ENCODE measurements at places on chromosomes 11 and 22. TPM values are rescaled to one million over a fixed set of nuclear protein-coding genes. Genes with fewer than 3 reads are reported as not detected.

GRCh38 chr11:14969901-14970323, 2.2 kb downstream of the CALCA start:
- DNase-seq: no peak

DNA sequence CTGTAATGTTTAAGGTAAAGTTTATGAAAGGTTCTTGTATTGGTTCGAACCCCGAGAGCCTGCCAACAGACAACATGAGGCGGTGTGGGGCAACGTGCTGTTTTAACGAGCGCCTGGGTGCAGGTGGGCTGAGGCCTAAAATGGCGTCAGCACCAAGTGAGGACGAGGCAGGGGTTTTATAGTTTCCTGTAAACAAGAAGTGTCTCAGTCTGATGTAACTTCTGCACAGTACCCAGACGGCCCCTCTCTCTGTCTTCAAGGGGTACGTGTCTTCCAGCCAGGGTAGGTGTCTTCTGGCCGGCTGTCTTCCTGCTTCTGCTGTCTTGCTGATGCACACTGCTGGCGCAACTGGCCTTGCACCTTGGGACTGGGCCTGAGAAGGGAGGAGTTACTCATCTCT, 2.7 kb downstream of the PPFIBP2 start:
- DNase-seq: no peak

- DNase-seq: no peak
These were observed 13.2 kb downstream of the C11orf87 start for GRCh38 chr11:109435121-109435742.

DNA sequence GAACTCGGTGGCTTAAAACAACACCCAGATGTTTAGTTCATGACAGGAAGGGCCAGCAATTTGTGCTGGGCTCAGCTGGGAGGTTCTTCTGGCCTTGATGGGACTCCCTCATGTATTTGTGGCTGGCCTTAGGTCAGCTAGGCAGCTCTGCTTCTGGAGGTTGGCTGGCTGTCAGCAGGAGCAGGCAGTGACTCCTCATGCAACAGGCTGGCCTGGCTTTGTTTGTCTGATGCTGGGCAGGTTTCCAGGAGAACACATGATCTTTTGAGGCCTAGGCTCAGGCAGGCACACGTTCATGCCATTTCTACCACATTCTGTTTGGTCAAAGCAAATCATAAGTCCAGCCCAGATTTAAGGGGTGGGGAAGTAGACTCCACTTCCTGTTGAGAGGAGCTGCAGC, 571.2 kb downstream of the TBC1D22A start:
- no peak for DNase-seq

DNA sequence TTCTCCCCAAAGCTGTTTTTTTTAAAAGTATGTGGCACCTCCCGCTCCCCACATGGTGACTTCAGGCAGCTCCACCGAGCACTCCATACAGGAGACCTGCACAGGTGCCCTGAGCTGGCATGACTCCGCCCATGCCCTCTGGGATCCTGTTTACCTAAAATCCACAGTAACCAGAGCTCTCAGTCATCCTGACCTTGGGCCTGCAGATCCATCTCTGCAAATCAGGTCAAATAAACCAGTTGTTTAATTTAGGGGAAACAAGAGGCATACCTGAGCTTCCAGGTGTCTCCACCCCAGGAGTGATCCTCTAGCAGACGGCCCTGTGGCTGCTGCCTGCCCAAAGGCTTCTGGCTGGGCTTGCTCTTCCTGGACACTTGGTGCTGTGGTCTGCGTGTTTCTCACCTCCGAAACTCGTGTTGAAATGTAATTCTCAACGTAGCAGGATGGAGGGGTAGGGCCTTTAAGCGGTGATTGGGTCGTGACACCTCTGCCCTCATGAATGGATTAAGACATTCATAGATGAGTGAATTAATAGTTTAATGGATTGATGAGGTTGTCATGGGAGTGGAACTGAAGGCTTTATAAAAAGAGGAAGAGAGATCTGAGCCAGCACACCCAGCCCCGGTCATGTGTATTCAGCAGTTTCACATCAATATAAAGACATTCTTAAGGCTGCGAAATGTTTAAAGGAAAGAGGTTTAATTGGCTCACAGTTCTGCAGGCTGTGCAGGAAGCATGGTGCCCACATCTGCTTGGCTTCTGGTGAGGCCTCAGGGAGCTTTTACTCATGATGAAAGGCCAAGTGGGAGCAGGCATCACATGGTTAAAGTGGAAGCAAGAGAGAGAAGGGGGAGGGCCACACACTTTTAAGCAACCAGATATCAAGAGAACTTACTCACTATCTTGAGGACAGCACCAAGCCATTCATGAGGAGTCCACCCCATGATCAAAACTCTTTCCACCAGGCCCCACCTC, 34.1 kb downstream of the LINC01488 start:
- no peak for DNase-seq

DNA sequence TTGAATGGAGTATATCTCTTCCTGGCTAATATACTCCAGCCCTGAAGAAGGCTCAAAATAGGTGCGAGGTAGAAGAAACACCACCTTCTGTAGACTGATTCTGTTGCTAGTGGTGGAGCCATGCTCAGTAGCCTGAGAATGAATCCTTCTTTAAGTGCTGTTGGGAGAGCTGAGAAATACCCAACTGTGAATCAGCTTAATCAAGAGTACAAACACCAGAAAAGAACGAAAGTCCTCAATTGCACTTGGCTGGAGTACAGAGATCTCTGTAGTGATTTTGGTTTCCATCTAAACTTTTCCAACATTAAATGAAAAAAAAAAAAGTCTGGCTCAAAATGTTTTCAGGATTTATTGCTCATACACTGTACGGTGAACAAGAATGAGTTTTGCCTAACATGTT, 619.1 kb downstream of the METTL15 start:
- DNase-seq: no peak

- DNase-seq: no peak
These were observed 42.3 kb downstream of the PC start for GRCh38 chr11:66915866-66916265.

DNA sequence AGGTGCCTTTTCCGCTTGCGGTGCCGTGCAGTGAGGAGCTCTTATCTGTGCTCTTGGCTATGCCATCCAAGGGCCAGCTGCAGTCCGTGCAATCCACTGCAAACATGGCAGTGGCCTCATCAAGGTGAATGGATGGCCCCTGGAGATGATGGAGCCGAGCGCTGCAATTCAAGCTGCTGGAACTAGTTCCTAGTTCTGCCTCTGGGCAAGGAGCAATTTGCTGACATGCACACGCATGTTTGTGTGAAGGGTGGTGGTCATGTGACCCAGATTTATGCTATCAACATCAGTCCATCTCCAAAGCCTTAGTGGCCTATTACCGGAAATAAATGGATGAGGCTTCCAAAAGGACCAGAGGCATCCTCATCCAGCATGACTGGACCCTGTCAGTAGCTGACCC, 3.1 kb upstream of the EHD1 start:
- DNase-seq: no peak

DNA sequence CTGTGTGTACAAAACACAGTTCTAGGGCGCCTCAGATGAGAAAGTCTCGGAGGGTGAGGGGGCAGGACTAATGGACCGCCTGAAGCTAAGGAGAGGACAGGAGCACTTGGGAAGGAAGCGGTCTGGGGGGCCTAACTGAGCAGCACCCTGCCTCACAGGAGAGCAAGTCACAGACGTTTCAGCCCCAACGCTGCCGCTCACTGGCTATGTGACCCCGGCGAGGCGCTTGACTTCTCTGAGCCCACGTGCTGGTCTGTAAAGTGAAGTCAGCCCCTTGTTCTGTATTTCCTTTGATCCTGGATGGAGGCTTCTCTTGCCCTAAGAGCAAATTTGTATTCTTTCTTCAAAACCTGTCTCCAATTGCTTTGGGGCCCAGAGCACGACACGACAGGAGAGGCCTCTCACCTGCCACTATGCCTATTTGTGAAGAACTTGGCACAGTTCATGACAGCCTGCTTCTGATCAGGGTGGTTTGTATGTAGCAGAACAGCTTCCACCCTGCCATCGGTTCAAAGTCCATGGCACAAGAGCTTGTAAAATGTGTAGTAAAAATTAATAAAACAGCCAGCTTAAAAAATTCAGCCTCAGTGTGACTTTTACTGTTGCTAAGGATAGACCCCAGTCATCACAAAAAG, 59.1 kb downstream of the WNT11 start:
- DNase-seq: no peak

- DNase-seq: no peak
These were observed 4.3 kb downstream of the SLC15A3 start for GRCh38 chr11:60947700-60948099.

GRCh38 chr11:44811841-44812448, 85.2 kb downstream of the TSPAN18 start:
- no peak for DNase-seq

DNA sequence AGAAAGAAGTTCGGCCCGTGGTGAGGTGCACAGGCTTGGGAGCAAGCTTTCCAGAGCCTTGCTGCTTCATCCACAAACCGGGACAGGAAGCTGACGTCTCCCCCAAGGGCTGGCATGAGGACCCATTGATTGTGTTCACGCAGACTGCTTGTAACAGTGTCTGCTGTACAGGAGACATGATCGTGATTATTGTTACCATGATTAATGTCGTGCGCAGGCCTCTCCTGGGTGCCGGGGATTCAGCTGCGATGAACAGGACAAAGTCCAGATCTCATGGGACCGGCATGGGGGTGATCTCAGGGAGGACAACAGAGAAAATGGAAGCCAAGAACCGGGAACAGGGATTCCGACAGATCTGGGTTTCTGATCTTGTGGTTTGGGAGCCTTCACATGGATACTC, 219.9 kb downstream of the BRD1 start:
- no peak for DNase-seq

GRCh38 chr11:76670485-76671236, at the start of gene LRRC32:
Gene LRRC32 (minus strand): TSS chr11:76670747. CDS start chr11:76665954, 4,793 bp downstream.
- DNase-seq: no peak

GRCh38 chr11:931385-931784, 5.7 kb downstream of the AP2A2 start:
- DNase-seq: no peak

DNA sequence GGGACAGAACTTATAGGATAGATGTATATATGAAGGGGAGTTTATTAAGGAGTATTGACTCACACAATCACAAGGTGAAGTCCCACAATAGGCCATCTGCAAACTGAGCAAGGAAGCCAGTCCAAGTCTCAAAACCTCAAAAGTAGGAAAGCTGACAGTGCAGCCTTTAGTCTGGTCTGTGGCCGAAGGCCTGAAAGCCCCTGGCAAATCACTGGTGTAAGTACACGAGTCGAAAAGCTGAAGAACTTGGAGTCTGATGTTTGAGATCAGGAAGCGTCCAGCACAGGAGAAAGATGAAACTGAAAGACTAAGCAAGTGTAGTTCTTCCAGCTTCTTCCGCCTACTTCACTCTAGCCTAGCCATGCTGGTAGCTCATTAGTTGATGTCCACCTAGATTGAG, 799.6 kb upstream of the ARHGAP42 start:
- DNase-seq: no peak

- no peak for DNase-seq
These were observed 79.0 kb downstream of the MICAL3 start for GRCh38 chr22:17945156-17945887.

DNA sequence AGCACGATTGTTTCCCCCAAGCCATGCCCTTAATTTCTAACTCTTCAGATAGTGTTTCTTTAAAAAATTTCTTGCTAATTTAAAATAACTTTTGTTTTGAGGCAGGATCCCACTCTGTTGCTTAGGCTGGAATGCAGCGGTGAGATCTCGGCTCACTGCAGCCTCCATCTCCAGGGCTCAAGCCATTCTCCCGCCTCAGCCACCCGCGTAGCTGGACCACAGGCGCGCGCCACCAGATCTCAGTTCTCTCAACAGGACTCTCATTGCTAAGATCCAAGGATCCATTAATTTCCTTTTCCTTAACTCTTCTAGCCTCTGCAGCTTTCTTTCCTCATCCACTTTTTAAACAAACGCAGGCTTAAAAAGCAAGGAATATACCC, 327 bp upstream of the MED17 start:
- no peak for DNase-seq

- no peak for DNase-seq
These were observed 6.2 kb downstream of the ALDH3B1 start for GRCh38 chr11:68016161-68016903.

DNA sequence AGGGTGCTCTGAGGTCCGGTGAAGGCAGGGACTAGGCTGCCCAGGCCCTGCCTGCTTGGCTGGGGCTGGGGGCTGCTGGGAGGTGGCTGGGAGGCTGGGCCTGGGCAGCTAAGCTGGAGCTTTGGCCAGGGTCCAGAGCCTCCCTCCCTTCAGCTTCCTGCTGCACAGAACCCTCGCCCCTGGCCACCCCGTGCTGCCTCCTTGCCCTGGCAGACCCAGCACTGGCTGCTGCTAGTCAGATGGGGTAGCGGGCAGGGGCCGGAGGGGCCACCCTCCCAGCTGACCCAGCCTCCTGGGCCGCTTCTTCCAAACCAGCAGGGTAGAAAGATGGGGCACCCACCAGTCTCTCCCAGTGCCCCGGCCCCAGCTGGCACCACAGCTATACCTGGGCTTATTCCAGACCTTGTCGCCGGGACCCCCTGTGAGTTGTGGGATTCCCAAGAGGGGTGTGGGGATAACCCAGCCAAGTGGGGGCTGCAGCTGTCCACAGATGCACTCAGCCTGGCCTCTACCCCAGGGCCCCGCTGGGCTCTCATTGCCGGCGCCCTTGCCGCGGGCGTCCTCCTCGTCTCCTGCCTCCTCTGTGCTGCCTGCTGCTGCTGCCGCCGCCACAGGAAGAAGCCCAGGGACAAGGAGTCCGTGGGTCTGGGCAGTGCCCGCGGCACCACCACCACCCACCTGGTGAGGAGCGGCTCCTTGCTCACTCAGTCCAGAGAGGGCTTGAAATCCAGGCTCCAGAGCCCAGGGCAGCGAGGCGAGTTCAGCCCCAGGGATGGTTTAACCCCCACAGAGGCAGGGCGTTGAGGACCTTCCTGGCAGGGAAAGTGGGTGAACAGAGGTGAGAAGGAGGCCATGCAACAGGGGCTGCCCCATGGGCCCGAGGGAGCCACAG, at the start of gene SYT8:
Gene SYT8, plus strand, starts transcription at position 212 of the 892 bp plus-strand sequence. Its CDS starts 116 bp downstream, at position 328.
- DNase-seq: no peak

- no peak for DNase-seq
These were observed 72.2 kb downstream of the CCDC73 start for GRCh38 chr11:32722255-32722654.

- DNase-seq: no peak
These were observed 757 bp downstream of the SPI1 start for GRCh38 chr11:47377571-47378009.

DNA sequence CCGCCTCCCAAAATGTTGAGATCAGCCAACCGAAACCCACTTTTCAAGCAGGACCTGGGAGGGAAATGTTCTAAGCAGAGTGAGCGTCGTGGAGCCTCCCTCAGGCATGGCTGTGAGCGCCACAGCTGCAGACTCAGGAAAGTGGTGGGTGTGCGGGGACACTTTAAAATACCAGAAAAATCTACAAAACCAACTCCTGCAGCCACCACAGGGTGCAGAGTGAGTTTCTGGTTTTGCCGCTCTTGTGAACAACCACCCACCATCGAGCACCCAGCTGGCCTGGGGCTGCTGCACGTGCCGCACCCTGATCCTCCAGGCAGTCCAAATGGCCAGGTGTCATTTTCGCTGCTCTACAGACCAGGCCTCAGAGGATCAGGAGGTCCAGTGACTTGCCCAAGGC, 46.9 kb downstream of the CELSR1 start:
- DNase-seq: no peak

Gene KDM4D
- polyA plus RNA-seq: 2.0 TPM

Gene BEST1
- polyA plus RNA-seq: 5.1 TPM

Gene NOX4
- 39.9 TPM for polyA plus RNA-seq

Gene VPREB1
- not detected for polyA plus RNA-seq

Gene MB
- polyA plus RNA-seq: not detected

Gene MRGPRE
- polyA plus RNA-seq: not detected

Gene GAL
- polyA plus RNA-seq: 0.39 TPM

Gene CALCA
- polyA plus RNA-seq: 14.5 TPM

Gene GUCY1A2
- polyA plus RNA-seq: 2.2 TPM

Measured in renal cortex interstitium (tissue), 15 donors.